ENCODE measurements at places on chromosomes 4 and X.

DNA sequence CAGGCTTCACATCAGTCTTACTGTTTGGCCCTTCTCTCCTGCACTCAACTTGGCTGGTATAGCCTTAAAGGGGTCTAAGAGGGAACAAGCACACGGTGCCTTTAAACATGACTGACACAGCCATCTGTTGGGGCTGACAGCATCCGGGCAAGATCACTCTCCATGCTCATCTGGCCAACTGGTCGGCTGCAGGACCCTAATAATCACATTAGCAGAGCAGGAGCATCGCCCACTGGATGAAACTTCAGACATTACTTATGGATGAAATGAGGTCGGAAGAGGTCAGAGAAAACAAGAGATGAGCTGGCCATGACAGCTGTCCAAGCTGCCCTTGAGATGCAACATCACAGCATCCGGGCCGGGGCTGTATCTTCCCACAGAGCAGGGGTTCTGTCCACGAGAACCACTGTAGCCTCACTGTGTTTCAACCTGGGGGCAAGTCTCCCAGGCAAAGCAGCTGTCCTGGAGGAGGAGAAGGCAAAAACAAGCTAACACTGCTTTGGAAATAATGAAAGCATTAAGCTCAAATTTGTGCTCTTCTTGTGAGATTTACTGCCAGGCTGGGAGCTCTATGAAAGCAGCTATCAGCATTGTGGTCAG lies 94.4 kb upstream of the TTC29 start:
- no peak overlapping the region for H3K4me3 ChIP-seq
- H3K27me3 ChIP-seq, result no peaks in the 10 kb centered on the region
- H3K27ac ChIP-seq, result no peak overlapping the region
- H3K36me3 ChIP-seq, result no peaks in the 10 kb centered on the region
- H3K4me1 ChIP-seq, result no peaks in the 10 kb centered on the region

DNA sequence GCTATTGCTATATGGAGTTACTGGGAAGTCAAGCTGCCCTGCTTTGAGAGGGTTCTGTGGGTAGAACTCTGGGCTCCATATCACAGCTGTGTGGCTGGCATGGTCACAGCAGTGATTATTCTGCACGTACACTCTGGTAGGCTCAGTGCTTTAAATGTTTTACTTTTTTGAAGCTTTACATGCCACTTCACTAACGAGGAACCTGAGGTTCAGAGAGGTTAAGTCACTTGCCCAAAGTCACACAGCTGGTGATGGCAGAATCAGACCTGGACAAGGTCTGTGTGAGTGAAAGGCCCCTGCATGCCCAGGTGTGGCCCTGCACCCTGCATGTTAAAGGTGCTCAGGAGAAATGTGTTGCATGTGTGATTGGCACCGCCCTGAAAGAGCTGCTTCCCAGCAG lies 24.5 kb downstream of the EVC start:
- no peak overlapping the region for H3K27ac ChIP-seq
- peaks cover 19% of the 10 kb centered on the region for H3K36me3 ChIP-seq
- H3K4me1 ChIP-seq, result no peaks in the 10 kb centered on the region
- no peak overlapping the region for H3K4me3 ChIP-seq
- no peaks in the 10 kb centered on the region for H3K27me3 ChIP-seq

- H3K4me3 ChIP-seq, result no peak overlapping the region
- DNase-seq, result no peak
Observed at GRCh38 chr4:74858921-74859562, 64.7 kb upstream of the BTC start.

GRCh38 chr4:40209401-40209800 lies 12.6 kb downstream of the RHOH start:
- H3K4me1 ChIP-seq, result no peaks in the 10 kb centered on the region
- H3K4me3 ChIP-seq, result no peak overlapping the region
- H3K36me3 ChIP-seq, result no peaks in the 10 kb centered on the region
- no peak for DNase-seq
- H3K27ac ChIP-seq, result no peak overlapping the region

GRCh38 chr4:181018472-181018871 lies 1224.7 kb upstream of the TENM3 start:
- no peaks in the 10 kb centered on the region for H3K27me3 ChIP-seq
- H3K4me3 ChIP-seq, result no peak overlapping the region
- no peaks in the 10 kb centered on the region for H3K4me1 ChIP-seq
- no peak for DNase-seq

DNA sequence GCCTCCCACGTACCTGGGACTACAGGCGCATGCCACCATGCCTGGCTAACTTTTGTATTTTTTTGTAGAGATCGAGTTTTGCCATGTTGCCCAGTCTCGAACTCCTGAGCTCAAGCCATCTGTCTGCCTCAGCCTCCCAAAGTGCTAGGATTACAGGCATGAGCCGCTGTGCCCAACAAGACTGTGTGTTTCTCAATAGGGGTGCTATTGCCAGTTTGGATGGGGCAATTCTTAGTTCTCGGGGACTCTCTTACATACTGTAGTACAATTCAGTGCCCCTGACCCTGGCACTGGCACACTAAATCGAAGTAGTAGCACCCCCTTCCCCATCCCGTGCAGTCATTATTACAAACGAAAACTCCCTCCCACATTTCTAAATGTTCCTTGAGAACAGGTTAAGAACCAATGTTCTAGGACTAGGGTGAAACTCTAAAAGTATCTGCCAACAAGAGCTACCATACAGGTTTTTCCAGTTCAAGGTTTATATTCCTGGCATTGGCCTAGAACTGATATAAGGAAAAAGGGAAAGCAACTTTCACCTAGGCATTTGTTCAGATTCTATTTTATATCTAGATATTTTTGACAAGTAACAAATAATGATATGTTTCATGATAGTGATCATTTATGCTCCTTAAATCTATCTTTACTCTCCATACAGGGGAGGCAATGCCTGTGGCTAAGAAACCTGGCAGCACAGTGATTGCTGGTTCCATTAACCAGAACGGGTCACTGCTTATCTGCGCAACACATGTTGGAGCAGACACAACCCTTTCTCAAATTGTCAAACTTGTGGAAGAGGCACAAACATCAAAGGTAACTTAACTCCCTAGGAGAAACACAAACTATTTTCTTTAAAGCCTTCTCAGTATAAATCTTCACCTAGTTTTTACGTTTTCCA lies 50.4 kb upstream of the PGAM4 start:
- peak overlapping the region; percentile 43 for H3K27ac ChIP-seq
- no peaks in the 10 kb centered on the region for H3K4me1 ChIP-seq
- H3K4me3 ChIP-seq, result no peak overlapping the region
- peak; percentile 7 for DNase-seq
- H3K36me3 ChIP-seq, result peaks cover under 1% of the 10 kb centered on the region

- no peaks in the 10 kb centered on the region for H3K27me3 ChIP-seq
- H3K27ac ChIP-seq, result no peak overlapping the region
- H3K4me3 ChIP-seq, result no peak overlapping the region
- DNase-seq, result no peak
Observed at GRCh38 chr4:48661391-48661790, 118.7 kb downstream of the FRYL start.

Measured in kidney (tissue), 22 donors.